Left kidney (tissue), 8 donors: ENCODE measurements at places on chromosomes 1 and 21.

DNA sequence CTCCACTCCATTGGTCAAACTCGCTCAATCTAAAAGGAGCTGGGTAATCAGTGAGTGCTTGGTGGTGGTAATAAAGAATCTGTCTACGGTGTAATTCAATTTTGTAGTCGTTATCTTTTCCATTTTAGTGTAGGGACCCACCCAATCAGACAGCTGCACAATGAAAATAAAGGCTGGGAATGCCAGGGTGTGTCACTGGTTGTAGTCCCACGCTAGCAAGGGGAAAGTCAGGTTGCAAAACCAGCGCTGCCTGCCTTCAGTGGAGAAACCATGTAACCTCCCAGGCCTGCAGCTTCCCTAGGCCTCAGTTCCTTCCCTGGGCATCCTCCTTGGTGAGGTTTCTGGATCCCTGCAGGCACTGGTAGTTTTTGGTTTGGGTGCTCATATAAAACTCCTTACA is 49.4 kb upstream of the PPP2R5A start:
- no peak for DNase-seq

DNA sequence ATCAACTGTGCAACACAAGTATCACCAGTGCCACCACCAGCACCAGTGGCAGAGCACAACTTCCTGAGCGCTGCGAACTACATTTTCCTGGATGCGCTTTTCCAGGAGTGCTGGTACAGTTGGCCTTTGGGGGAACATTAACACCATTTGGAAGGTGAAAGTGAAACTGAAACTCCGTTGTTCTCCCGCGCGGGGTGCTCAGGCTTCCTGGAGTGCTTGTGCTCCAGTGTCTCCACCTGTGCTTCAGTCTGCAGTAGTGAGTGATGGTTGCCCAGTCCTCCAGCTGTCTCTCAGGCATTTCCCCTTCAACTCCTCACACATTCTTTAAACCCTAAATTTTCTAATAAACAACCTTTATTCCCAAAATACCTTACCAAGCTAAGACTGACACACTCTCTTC is 187.8 kb downstream of the LRRIQ3 start:
- DNase-seq, result no peak

GRCh38 chr1:27476237-27476636 is 13.7 kb downstream of the WASF2 start:
- no peak for DNase-seq

GRCh38 chr1:159120317-159120716 is 43.8 kb upstream of the AIM2 start:
- DNase-seq, result no peak

DNA sequence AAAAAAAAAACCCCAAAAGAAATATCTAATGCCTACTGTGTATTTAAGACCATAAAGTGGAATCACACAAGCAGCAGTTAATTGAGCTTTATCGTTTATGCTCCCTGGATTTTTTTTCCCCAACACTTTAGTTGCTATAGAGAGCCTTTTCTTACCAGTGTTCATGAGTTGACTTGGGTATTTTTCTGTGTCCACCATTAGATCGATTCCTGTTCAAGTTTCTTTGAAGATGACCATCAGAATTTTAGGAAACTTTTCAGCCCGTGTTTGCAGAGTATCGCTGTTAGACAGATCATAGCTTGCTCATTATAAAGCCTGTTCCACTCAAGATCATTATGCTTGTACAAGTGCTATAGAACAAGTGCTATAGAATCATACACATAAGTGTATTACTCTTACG is 1.5 kb downstream of the RALGPS2 start:
- DNase-seq, result peak; percentile 14

- DNase-seq, result no peak
Measured at GRCh38 chr1:118396829-118397495, 211.9 kb upstream of the SPAG17 start.

GRCh38 chr1:204073837-204074273 is 940 bp downstream of the SOX13 start:
- DNase-seq, result no peak

DNA sequence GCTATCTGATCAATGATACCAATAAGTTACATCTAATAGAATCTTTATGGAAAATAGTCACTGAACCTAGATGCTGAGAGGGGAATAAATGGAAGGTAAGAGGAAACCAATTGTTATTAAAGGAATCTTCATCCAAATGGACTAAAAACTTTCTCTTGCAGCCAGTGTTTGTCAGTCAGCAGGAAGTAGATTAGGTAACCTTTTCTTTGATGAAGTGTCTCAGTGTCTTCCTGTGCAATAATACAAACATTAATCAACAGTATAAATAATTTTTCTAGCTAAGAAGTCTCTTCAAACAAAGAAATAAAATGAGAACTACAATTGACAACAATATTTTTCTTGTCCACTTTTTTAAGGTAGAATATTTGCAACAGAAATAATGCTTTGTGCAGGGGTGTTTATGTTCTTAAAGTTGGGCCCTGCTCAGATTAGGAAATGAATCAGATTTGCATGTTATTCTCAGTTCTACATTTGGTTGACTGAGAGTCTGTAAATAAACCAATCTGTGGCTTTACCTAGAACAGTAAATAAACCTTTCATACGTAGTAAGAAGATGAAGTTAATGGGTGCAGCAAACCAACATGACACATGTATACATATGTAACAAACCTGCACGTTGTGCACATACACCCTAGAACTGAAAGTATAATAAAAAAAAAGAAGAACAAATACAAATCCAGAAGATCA is 391.4 kb downstream of the MRPL39 start:
- DNase-seq, result no peak

- no peak for DNase-seq
Measured at GRCh38 chr1:12148160-12148957, 18.4 kb upstream of the TNFRSF1B start.

- no peak for DNase-seq
Measured at GRCh38 chr1:5928714-5929400, 63.4 kb downstream of the NPHP4 start.

DNA sequence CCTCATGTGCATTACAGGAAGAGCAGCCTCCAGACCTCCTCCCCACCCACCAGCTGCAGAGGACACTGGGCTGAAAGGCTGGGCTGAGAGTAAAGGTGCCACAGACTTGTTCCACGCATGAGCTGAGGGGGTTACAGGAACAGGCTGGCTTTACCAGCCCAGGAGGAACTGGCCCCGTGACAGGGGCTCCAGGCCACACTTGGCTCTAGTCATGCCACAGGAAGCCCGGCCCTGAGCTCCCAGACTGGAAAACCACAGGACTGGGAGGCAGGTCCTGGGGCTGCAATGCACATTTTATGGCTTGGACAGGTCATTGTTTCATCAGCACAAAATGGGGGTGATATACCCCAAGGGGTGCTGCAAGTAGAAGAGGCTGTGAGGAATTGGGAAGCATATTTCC is 35.6 kb downstream of the GPA33 start:
- DNase-seq, result no peak

GRCh38 chr1:196887515-196888239 is at the start of gene CFHR4:
CFHR4 (plus strand) TSS chr1:196888052; CDS start chr1:196888151, 99 bp downstream.
- no peak for DNase-seq

DNA sequence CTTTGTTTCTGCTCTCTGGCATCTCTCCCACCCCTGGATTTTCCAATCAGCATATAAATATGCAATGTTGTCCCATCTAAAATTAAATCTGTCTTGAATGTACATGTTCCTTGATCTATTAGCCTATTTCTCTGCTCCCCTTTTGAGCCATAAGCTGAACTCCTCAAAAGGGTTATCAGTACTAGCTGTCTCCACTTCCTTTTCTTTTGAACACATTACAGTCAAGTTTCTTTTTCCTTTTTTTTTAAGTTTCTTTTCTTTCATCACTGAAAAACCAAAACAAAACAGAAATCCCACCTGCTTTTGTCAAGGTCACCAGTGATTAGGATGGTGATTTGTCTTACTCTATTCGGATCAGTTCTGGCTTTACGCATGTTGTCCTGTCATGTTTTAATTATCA is 29.3 kb downstream of the XCL2 start:
- DNase-seq, result no peak

DNA sequence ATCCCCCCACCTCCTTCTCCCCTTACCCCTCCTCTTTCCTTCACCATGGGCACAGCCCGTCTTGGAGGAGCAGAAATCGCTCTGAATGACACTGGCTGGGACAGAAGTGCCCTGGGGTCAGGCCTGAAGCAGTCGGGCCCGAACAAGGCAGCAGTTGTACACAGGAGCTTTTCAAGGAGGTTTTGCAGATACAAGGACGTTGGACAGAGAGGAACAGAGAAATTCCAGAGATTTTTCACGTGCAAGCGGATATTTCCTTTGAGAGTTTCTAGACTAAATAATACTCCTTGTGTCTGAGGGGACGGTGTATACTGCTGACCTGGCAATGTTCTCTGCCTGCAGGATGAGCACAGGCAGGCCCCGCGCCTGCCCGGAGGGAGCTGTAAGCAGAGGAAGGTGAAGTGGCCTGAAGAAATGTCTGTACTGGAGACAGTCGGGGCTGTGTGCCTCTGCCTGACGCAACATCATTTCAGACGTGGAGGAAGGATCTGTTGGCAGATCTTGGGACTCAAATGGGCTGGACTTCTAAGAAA is 95.3 kb upstream of the SLC25A33 start:
- DNase-seq, result no peak

DNA sequence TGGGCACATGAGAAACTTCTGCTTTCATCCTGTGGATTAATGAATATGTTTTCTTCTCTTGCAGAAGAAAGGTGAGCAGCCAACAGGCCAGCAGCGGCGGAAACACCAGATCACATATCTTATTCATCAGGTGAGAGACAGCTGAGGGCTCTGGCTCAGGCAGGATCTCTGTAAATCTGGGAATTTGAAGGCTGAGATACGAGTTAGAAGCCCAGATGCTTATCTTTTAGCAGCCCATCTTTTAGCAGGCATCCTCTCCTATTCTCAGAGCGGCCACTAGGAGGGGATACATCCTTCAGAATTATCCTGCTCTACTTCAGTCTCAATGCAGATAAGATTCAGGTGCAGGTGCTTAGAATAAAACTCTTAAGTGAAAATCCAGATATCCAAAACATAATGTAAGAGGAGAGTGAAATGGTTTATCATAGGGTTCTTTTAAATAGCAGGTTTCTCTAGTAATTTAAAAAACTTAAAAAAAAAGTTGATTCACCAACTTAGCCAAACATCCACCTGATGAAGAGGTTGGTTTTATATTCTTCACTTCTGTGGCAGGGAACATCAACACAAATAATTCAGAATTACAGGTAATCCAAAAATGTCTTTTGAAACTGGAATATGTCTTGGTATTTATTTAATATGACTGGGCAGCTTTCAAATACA is 19.3 kb downstream of the SH2D2A start:
- peak; percentile 68 for DNase-seq

DNA sequence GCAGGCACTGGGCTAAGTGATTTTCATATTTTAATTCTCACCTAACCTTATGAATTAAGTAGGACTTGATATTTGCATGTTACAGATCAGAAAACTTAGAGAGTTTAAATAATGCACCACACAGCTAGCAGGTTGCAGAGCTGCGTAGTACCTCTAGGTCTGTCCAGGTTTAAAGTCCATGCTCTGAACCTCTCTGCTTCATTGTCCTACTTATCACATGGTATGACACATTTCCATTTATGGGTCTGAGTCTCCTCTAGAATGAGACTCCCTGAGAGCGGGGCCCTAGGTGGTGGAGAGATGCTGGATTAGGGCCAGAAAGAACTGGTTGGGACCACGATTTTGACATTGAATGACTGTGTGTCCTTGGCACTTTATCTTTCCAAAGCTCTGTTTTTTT is 102.5 kb upstream of the USP24 start:
- no peak for DNase-seq

DNA sequence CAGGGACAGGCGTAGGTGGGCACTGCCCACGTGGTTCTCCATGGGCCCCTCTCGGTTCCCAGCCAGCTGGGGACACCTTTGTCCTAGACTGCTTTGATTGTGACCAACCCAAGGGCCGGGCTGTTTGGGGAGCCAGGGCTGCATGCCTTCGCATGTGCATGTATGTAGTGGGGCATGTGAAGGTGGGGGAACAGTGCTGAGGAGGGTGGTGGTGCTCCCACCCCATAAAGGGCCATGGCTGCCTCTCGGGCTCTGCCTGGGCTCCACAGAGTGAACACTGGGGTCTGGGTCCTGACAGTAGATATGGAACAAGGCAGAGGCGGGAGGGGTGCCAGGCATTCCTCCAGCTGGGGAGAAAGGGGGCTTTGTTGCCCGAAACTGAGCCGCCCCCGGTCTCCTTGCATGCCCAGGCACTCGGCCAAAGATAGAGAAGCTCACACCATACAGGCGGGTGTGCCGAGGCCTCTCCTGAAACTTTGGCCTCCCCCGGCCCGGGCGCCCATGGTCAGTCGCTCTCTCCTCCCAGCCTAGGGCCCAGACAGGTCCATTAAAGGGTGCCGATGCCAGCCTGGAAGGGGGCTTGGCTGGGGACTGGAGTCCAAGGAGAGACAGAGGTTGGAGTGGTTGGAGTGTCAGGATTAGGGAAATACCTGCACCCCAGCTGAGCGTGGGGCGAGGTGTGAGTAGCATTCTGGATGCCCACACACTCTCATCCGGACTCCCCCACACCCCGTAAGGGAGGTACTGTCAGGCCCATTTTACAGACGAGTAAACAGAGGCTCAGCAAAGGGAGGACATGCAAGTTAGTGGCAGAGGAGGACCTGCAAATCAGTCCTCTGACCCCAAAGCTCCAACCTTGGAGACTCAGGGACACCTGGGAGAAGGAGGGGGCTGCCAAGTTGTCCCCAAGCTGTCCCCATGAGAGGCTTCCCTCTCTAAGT is 41.1 kb downstream of the EPHA2 start:
- no peak for DNase-seq

- no peak for DNase-seq
Measured at GRCh38 chr1:101178688-101179491, 57.9 kb upstream of the S1PR1 start.

- no peak for DNase-seq
Measured at GRCh38 chr21:26840201-26840600, 5.0 kb downstream of the ADAMTS1 start.

DNA sequence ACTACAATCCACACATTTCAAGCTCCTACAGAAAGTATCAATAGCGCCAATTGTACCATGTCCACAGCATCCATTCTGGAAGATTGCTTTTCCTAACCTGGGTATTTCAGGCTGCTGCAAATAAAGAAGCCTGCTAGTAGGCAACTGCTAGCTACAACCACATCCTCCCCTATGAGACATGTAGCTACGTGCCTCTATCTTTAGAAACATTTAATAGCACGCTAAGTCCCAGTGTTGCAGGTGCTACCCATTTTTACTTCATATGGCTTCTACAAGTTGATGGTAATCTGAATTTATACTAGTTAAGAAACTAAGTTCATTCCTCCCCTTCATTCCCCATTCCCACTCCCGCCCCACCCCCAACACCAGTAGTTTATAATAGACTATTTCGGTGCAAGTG is 7.4 kb upstream of the AMPD1 start:
- no peak for DNase-seq

DNA sequence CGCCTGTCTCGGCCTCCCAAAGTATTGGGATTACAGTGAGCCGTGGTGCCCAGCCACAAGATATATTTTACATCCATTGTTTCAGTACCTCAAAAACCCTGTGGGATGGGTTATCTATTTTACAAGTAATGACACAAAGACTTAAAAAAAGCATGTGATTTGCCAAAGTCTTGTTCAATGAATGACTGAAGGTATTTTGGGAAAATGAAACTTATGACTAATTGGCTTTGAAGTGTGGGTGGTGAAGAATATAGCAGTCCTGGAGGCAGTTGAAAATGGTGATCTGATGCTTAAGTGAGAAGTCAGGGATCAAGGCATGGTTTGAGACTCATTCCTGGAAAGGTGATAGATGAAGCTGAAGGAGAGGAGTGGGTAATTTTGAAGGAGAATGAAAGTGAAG is 3.0 kb downstream of the SWT1 start:
- no peak for DNase-seq

GRCh38 chr1:225689882-225690459 is 37.0 kb upstream of the ENAH start:
- DNase-seq, result no peak
